ENCODE measurements at places on chromosomes 2 and 18.

DNA sequence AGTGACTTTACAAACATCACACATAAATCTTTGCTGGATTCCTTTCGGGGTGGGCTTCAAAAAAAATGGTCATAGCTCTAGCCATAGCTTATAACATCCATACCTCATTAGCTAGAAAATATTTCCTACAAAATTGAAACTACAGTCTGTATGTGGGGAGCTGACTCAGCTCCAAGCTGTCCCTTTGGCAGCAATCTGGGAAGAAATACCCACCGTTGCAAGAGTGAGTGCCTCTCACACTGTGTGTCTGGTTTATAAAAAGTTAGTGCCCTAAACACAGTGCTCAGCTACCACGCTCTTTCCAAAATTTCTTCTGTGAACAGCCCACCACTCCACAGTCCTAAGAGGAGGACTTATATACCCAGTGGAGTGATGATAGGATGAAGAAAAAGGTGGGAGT lies 170.1 kb downstream of the RBM43 start:
- no peak for DNase-seq

DNA sequence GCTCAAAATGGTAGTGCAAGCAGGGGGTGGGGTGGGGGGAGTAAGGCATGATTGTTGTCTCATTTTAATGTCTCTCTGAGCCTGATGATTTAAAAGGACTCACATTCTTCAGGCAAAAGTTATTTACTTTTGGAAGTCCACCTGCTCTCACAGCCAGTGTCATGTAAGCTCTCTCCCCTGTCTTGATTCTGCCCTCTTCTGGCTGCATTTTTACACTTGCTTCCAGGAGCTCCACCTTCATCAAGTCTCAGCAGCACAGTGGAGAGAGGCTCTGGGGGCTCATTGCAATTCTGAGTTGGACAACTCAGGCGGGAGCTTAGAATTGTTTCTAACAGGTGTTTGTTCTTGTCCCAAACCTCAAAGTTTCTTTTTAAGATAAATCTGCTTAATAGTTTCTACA lies 39.2 kb downstream of the GNAL start:
- DNase-seq, result no peak

GRCh38 chr2:152573168-152573567 lies 144.1 kb downstream of the PRPF40A start:
- DNase-seq, result no peak

DNA sequence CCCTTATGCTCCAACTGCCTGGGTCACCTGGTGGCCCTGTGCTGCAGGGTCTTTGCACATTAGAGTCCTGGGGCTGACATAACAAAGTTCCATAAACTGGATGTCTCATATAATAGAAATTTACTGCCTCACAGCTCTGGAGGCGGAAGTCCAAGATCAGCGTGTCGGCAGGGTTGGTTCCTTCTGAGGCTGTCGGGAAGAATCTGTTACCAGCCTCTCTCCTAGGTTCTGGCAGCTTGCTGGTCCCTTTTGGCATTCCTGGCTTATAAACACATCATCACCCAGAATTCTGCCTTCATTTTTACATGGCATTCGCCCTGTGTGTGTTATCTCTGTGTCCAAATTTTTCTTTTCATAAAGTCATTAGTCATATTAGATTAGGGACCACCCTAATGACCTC lies 170.5 kb downstream of the NDUFA10 start:
- DNase-seq, result no peak

GRCh38 chr2:160289126-160289525 lies 89.1 kb upstream of the ITGB6 start:
- no peak for DNase-seq

DNA sequence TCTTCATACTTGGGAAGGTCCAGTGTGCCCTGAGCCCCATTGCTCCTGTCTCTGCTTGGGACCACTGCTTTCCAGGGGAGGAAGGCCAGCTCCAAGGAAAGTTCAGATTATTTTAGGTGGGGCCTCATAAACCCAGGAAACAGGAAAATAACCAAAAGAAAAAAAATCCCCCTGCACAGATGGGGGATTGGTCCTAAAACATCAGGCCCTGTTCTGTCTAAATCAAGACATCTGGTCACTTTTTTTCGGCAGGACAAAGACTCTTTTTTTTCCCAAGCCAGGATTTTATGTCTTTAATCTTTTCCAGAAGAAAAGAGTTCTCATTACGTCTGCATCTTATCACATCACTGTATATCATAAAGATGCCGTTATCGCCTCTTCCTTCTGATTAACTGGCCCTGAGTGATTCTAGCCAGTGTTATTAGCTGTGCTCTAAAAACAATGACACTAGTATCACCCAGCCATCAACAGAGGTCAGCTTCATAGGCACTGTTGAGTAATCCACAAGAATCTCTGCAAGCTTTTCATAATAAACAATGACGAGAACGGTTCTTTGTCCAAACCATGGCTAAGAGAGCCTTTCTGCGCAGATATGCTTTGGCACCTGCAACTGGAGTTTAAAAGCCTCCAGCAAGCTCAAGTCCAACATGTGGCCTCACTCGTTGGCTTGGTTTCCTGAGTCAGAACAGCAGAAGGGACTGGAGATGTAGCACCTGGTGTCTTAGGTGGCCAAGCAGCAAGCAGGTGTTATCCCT lies 138.2 kb downstream of the VAPA start:
- DNase-seq, result no peak

- DNase-seq, result no peak
These were observed 667 bp downstream of the TRIB2 start for GRCh38 chr2:12717191-12718014.

DNA sequence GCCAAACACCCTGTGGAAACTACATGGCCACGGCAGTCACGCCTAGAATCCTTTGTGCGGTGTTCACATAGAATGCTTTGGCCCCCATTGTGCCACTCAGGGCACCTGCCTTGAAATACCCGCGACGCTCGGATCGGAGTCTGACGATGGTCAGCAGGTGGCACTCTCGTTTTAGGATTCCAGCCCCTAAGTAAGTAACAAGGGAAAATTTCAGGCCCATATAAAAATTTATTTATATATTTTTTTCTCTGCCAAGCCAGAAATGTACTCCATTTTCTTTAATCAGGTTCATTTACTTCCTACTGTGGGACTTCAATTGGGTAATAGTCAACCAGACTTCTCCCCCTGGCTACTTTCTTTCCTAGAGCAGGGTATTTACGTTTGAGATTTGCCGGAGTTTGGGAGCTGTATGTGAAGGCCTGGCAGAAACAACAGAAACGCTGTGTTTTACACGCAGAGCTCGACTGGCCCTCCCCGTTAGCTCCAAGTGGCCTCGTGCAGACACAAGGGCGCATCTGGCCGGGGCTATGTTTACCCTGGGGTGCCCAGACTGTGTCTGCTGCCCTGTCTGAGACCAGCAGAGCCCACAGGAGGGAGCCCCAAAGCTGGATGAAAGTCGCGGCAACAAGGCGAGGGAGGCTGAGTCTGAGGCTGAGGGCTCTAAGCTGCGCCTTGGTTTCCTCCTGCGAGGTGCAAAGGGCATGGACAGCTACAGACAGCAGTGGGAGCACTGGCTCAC lies 41.6 kb downstream of the LRRC30 start:
- peak; percentile 3 for DNase-seq

GRCh38 chr2:23411752-23412431 lies 26.9 kb downstream of the KLHL29 start:
- no peak for DNase-seq

DNA sequence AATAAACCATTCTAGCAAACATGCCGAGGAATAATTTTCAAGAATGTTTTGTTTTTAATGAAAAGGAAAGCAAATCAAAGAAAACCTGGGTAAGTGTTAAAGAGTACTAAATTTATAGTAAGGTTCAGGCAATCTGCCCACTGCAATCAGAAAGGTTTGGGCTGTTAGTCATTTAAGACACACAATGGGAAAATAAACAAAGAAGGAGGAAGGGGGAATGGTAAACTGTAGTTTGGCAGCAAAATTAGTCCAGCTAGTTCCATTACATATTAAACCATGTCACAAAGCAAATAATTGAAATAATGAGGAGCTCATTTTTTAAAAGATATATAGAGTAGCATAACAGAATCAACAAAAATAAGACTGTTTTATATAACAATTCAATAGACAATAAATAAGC lies 87.5 kb upstream of the COPS8 start:
- peak; percentile 62 for DNase-seq

DNA sequence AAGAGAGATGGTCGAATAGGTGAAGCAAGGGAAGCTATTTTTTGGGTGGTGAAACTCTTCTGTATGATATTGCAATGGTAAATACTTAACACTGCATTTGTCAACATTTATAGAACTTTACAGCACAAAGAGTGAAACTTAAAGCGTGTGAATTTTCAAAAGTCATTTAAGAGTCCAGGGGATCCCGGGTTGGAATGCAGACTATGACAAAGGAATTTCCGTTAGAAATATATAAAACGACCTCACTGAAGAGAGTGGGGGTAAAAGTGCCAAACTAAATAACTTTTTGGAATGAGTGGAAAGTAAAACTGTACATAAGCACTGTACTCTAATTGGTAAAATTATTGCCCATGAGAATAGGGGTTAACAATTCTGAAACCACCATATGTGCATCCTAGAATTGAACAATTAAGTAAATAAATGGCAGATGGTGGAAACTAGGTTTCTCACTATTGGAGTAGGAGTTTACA lies 191.0 kb upstream of the FN1 start:
- DNase-seq, result no peak

DNA sequence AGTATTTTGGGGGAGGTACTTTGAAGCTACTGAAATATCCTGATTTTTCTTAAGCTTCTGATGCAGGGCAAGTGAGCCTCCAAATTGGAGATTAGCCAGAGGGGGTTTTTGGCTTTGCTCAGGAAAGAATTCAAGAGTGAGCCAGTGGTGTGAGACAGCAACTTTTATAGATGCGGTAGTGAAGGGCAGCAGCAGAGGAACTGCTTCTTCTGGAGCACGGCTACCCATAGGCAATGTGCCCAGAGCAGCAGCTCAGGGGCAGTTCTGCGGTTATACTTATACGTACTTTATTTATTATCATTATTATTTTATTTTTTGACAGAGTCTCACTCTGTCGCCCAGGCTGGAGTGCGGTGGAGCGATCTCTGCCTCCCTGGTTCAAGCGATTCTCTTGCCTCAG lies 19.8 kb upstream of the NT5DC4 start:
- DNase-seq, result no peak

DNA sequence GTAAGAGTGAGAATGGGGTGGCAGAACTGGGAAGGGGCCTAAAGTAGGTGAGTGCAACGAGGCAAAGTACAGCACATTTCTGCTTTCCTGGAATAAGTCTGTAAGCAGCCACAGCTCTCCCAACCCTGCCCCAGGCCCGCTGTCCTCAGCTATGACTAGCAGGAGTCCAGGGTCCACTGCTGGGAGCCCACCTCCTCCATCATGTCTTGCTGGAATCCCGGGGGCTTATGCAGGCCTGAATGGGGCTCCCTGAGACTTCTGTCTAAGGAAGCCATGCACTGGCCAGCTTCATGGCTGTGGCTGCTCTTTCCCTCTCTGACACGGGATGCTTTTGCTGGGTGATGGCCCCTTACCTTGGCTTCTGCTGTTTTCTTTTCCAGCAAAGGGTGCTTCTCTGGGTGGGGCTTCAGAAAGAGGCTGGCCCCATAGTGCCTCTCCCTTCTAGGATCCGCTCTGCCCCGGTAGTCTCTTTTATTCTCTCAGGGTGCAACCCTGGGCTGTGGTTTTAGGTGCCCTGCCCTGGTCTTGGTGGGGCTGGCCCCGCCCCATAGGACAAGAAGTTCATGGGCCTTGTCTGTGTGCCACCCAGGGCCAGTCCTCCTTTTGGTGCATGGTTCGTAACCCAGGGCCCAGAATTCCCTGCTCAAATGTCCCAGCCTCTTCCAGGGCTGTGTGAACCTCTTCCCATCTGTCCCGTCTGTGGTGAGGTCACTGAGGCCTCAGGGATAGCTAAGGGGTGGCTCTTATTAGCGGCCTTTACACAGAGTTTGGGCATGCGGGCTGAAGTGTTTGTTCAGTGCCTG lies 33.8 kb upstream of the POLE4 start:
- no peak for DNase-seq

- DNase-seq, result no peak
These were observed 3.7 kb upstream of the HTR2B start for GRCh38 chr2:231128541-231128940.

DNA sequence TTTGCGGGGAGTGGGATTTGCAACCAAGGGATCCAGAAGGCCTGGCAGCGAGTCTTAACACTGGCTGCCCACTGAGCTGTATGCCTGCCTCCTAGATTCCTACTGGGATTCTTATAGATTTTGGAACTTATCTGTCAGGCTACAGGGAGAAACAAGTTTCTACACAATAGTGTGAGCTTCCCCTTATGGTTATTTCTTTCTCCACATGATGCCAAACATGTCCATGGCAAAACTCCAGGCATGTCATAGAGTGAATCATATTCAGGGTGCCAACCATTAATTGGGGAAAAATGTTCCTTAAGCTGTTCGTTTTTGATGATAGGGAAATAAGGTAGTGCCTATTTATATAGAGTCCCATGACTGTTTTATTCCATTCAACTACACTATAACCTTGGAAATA lies 1185.2 kb upstream of the CELF4 start:
- DNase-seq, result no peak

- no peak for DNase-seq
These were observed 162.7 kb downstream of the INHBB start for GRCh38 chr2:120508567-120509041.

- no peak for DNase-seq
These were observed 90.1 kb upstream of the COL3A1 start for GRCh38 chr2:188884046-188884445.

GRCh38 chr2:186422226-186422625 lies 63.8 kb upstream of the ZC3H15 start:
- DNase-seq, result peak; percentile 36

- no peak for DNase-seq
These were observed 577.4 kb downstream of the CPS1 start for GRCh38 chr2:211133766-211134165.

DNA sequence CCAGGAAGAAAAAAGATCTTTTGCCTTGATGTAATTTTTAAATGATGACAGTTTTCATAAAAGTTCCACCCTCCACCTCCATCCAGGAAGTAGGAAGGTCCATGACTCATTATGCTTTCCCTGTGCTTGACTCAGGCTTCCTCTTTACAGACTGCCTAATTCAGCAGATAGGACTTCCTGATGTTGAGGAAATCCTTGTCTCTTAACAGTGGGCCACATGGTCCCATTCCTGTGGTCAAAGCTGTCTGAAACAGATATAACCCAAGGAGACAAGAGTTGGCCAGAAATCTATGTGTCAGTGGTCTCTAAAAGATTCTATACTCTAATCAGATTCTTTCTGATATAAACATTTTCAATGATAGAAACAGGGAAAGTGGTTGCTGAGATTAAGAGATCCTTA lies 119.1 kb downstream of the BAZ2B start:
- no peak for DNase-seq

DNA sequence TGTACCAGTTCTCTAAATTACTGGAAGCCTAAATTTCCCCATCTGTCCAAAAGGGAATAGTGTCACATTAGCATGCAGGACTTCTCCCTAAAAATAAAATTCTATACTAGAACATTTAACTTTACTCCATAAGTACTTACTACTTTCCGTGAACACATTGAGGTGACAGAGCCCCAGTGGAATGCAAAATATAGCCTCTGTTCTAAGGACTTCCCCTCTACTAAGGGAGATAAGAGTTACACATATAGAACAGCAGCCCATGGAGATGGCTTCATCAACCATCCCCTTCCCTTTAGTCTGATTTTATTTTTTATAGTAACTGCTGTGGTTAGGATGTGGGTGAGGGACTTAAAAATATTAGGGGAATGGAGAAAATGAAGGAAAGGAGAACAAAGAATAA lies 68.9 kb upstream of the STPG4 start:
- no peak for DNase-seq
